Kidney epithelial cell (primary cell): ENCODE measurements at places on chromosomes 16 and 17.

DNA sequence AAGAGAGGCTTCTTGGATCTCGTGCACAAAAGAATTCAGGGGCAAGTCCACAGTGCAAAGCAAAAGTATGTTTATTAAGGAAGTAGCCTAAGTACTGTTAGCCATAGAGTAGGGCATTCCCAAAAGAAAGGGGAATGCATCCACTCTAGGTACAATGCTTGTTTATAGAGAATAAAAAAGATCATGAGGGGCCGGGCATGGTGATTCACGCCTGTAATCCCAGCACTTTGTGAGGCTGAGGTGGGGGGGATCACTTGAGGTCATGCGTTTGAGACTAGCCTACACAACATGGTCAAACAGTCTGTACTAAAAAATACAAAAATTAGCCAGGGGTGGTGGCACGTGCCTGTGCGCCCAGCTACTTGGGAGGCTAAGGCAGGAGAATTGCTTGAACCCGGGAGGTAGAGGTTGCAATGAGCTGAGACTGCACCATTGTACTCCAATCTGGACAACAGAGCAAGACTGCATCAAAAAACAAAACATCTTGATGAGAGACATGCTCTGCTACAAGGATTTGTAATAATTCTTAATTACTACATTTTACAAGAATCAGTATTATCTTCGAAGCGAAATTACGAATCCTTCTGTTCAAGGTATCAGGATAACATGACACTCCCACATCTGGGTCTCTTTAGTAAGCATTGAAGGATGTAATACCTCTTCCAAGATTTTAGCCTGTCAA lies 191.6 kb downstream of the CPPED1 start:
- DNase-seq = no peak

GRCh38 chr17:31357839-31358394 lies 33.6 kb upstream of the RAB11FIP4 start:
- no peak for DNase-seq

DNA sequence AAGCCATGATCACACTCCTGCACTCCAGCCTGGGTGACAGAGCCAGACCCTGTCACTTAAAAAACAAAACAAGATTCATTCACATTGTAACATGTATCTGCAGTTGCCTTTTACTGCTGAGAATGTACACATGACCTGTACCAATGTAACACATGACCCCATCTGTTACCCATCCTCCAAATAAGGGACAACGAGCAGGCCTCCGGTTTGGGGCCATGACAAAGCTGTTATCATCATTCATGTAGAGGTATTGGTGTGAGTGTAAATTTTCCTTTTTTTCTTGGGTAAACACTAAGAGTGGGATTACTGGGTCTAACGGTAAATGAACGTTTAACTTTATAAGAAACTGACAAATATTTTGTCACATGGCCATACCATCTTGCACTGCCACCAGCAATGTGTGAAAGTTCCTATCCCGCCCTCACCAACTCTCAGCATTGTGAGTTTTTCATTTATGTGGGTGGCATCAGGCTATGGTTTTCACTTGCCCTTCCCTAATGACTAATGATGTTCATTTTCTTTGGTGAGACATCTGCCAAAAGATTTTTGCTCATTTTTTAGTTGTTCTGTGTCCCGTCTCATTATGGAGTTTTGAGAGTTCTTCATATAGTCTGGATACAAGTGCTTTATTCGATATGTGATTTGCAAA lies 145.5 kb downstream of the C16orf78 start:
- DNase-seq = no peak

GRCh38 chr17:59331929-59332748 lies 684 bp downstream of the YPEL2 start:
- no peak for DNase-seq

DNA sequence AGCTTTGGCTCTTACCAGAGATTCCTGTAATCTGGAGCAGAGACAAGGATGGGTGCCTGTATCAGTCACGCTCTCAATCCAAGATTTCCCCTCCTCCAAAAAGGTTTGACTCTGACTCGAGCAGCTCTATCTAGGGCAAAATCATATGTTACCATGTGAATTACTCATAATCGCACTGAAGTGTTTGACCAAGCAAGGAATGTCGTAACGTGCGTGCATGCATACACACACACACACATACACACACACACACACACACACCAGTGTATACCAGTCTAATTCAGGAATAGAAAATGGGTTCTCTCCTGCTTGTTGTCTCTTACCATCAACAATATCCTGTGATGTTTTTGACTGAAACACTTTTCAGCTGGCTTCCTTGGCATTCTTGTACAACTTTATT lies 835.1 kb downstream of the KCNJ2 start:
- DNase-seq = no peak

DNA sequence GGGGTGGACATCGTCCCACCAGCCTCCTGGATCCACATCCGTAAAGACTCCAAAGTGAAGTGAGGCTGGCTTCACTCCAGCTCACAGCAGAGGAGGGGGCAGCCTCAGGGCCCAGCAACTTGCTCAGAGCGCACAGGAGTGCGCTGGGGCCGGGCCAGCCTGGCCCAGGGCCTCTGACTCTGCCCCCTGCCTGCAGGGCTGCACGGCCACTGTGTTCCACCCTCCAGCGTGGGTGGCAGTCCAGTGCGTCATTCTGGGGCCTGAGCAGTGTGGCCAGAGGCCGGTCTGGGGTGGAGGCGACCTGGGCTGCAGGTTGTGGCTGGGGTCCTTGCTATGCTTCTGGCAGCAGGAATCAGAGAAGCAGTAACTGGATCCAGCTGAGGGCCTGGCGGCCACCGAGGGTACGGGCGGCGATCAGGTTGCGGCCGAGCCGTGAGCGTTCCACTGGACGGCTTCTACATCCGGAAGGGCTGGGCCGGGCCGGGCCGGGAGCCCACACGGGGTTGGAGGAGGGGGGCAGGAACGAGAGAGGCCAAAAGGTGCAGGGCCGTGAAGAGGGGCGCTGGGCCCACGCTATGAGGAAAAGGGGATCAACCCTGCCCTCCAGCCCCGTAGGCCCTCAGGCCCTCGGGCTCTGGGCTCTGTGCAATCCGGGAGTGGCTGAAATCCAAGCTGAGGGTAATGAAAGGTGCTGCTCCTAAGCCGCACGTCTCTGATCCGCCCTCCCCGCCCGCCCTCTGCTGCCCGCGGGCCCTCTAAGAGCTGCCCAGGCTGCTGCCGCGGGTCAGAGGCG lies at the start of gene FSCN2:
Gene FSCN2 (plus strand): TSS at position 787 of the 793 bp plus-strand sequence. CDS start 155 bp downstream, outside the sequence.
- no peak for DNase-seq

DNA sequence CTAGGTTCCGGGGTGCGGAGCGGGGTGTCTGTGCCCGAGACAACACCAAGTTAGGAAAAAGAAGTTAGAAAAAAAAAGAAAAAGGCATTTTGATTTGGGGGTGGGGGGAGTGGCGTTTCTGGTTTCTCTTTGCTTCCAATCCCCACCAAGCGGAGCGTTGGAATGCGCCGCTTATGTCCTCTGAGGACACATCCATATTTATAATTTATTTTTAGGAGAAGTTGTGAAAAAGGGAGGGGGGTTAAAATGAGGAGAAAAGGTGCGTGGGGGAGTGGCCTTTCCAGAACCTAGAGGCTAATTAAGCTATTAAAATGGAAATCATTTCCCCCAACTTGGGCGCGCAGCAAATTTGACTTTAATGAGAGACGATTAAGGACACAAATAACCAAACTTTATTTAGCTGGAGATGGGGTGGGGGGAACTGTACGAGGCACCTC lies 232.1 kb downstream of the MRTFB start:
- DNase-seq = no peak

GRCh38 chr16:88718178-88718577 lies 11.9 kb downstream of the CTU2 start:
- no peak for DNase-seq

DNA sequence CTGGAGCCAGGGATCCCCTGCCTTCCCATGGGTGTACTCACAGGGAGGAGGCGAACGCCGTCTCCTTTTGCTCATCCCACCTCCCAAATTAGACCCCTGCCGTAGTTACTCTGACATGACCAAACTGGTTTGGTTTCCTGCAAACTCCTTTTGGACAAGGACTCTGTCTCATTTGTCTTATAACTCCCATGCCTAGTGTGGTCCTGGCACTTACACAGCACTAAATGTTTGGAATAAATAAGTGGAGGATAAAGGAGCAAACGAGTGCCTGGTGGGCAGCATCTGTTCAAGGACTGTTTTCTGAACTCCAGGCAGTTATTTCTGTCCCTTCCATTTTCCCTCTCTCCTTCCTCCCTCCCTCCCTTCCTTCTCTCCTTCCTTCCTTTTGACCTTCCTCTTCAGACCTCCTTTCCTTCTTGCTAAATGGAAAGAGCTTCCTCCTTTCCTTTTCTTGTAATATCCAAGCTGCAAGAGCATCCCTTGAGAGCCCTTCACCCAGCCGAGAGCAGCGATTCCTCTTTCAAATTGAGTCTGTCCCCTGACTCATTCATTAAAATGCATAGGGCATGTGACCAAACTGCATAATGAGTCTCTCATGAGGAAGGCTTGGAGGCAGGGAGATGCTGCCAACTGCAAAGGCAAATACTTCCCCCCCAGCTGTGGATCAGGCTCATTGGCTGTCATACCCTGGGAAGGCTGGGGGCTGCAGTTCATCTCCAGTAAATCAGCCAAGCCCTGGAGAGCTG lies 36.8 kb downstream of the CHD9 start:
- DNase-seq = no peak

DNA sequence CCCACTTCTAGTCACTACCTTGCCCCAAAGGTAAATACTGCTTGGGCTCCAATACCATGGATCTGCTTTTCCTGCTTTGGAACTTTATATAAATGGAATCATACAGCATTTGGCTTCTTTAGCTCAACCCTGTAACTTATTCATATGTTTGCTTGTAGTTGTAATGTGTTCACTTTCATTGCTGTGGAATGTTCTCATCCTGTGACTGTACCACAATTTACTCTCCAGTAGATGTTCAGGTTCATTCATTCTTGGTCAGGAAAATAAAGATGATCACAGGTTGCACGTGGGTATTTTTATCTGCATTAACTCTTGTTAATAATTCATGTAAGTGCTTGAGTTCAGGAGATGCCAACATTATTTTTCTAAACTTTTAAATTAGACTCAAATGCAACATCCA lies 6.7 kb upstream of the BEAN1 start:
- no peak for DNase-seq

- DNase-seq = no peak
Measured at GRCh38 chr16:66923247-66923731, 2.0 kb downstream of the RRAD start.

GRCh38 chr16:7185689-7186088 lies 147.0 kb upstream of the RBFOX1 start:
- no peak for DNase-seq

DNA sequence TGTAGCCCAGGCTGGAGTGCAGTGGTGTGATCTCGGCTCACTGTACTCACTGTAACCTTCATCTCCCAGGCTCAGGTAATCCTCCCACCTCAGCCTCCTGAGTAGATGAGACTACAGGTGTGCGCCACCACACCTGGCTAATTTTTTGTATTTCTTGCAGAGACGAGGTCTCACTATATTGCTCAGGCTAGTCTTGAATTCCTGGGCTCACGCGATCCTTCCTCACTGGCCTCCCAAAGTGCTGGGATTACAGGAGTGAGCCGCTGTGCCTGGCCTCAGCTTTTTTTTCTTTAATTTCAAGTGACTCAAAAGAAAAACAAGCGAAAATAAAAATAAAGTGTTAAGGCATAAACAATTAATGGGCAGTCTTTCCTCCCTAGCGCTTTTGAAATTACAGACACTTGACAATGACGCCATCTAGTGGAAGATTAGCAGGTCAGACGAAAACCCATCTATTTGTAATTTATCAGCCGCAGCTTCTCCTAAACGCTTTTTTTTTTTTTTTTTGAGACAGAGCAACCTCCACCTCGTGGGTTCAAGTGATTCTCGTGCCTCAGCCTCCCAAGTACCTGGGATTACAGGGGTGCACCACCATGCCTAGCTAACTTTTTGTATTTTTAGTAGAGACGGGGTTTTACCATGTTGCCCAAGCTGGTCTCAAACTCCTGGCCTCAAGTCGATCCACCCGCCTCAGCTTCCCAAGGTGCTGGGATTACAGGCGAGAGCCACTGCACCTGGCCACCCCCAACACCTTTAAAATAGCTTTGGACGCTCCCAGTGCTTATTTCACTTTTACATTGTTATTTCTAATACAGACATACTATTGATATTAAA lies 28.1 kb upstream of the PECAM1 start:
- no peak for DNase-seq

GRCh38 chr16:460787-461186 lies 35.3 kb downstream of the RAB11FIP3 start:
- DNase-seq = no peak

DNA sequence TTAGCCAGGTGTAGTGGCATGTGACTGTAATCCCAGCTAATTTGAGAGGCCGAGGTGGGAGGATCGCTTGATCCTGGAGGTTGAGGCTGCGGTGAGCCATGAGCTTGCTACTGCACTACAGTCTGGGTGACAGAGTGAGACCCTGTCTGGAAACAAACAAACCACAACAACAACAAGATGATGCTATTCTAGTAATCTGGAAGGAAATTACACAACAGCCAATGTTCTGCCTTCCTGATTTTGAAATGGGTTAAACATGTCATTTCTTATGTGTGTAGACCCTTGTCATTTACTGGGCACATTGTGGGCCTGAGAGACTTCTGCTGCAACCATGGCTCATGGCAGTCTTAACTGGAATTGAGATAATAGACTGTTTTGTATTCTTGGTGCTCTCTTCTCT lies 5.9 kb downstream of the COQ7 start:
- no peak for DNase-seq

DNA sequence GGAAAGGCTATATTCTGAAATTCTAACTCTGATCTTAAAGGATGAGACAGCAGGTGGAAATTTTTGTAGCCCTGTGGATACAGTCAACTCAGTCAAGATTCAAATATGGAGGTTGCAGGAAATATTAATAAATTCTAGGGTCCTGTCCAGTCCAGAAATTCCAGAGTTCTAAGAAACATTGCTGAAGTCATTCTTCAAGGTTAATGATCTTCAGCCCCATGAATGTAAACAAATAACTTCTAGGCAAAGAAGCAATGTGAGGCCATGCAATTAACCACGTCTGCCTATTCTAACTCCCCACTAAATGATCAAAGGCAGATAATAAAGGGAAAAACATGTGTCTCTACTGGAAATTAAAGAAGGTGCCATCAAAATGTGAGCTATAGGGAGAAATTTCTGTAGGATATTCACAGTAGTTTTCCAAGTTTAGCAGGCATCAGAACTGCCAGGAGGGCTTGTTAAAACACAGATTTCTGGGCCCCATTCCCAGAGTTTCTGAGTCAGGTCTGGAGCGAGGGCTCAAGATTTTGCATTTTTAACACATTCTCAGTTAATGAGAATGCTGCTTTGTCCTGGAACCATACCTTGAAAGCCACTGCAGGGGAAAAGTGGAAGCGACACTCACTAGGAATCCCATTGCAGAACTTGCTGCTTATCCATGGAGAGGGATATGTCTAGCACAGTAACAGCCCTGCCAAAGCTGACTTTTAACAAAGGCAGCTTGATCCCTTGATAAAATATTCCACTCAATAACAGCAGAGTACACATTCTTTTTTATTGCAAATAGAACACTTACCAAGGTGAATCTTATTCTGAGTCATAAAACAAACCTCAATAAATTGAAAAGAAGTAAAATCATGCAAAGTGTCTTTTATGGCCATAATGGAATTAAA lies 61.8 kb downstream of the DNAH3 start:
- no peak for DNase-seq

DNA sequence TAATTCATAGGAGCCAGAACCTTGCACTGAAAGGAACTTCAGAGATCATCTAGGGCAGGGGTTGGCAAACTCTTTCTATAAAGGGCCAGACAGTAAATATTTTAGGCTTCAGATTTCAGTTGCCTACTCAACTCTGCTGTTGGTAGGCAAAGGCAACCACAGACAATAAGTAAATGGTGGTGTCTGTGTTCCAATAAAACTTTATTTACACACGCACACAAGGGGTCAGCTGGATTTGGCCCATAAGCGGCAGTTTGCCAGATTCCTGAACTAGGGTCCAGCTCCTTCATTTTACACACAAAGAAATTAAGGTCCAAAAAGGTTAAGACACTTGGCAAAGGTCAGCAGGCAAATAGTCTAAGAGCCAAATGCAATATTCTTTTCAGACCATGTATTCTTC lies 107.3 kb downstream of the SPAG9 start:
- DNase-seq = no peak
